Activated CD4-positive, alpha-beta T cell treated with anti-CD3 and anti-CD28 coated beads, Interleukin-2, Interleukin-4, amounts not matched to agents 100 ng/mL and 50 ng/mL, durations not matched to agents 16 hours and 8 hours (primary cell): ENCODE measurements at places on chromosomes 16 and 17.

- no peak for DNase-seq
These were observed 2231.0 kb downstream of the TP53TG3F start for GRCh38 chr16:35690413-35690812.

DNA sequence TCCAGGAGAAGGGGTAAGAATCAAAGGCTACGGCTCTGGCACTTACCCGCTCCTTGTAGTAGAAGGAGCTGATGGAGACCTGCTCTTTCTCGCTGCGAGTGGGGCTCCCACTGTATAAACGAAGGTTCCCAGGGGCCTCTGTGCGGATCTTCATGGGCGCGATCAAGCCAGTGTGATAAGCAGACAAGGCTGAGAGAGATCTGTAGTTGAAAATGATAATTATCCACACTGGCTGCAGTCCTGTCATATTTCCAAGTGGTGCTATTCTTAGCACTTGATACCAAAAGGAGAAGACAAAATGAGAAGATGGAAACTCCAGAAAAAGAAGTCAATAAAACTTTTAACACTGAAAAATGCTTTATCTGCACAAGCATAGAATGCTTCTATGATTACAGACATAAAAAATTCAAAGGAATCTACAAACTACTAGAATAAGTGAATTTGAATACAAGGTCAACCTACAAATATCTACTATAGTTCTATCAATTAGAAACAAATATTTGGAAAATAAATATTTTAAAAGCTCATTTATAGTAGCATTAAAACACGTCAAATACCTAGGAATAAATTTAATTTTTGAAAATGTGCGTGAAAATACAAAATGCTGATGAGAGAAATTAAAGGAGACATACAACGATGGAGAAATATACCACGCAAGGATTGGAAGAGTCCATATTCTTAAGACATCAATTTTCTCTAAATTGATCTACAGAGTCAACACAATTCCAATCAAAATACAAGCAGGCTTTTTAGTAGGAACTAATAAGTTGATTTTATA is 80.8 kb downstream of the WDR59 start:
- no peak for DNase-seq

DNA sequence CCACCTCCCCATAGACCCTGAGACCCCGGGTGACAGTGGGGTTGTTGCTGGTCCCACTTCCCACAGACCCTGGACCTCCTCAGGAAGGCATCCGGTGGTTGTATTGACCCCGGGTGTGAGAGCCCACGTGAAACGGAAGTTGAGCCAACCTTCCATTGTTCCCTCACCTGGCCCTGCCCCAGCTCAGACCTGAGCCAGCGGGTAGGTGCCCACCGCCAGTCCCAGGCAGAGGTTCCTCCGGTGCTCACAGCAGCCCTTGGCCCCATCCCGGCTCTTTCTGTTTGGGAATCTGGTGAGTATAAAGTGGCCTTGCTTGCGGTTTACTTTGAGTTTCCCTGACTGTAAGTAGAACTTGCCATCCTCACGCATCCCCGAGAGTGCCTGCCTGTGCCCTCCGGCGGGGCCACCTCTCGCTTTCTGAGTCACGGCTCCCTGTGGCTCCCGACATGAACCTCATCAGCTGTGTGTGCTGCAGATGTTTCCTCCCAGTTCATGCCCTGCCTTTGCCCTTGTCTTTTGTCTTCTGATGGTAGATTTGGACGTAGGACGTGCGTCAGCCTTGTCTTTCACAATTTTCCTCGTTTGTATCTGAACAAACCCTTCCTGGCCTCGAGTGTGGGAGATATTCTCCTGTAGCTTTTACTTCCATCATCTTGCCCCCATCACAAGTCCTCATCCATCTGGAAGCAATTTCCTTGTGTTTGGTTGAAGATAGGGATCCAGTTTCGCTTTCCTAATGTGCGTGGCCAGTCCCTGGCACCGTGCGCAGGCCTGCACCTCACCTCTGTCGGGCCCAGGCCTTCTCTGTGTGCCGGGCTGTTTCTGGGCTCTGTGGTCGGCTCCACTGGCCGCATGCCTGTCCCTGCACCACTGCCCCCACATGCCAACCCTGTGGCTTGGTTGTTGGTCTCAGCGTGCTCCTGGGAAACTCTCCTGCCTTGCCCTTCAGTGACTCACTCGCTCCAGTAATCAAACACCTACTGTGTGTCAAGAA is 76.0 kb downstream of the METRNL start:
- peak; percentile 40 for DNase-seq

DNA sequence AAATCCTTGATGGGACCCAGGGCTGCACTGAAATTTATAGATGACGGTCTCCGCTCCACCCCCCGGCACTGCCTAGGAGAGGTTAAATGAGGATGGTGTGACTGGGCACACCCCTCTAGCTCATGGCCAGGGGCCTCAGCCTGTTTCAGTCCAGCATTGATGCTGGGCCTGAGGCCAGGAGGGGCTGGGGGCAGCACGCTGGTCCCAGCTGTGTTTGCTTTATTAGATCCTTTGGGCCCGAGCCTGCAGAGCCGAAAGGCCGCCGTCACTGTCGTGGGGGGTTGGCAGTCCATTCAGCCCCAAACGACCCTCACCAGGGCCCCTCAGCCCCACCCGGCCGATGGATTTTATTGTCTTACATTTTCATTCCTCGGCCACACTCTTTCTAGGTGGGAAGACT is 10.8 kb upstream of the DOK4 start:
- DNase-seq = no peak

GRCh38 chr16:24010440-24011089 is 174.8 kb downstream of the PRKCB start:
- peak; percentile 80 for DNase-seq

DNA sequence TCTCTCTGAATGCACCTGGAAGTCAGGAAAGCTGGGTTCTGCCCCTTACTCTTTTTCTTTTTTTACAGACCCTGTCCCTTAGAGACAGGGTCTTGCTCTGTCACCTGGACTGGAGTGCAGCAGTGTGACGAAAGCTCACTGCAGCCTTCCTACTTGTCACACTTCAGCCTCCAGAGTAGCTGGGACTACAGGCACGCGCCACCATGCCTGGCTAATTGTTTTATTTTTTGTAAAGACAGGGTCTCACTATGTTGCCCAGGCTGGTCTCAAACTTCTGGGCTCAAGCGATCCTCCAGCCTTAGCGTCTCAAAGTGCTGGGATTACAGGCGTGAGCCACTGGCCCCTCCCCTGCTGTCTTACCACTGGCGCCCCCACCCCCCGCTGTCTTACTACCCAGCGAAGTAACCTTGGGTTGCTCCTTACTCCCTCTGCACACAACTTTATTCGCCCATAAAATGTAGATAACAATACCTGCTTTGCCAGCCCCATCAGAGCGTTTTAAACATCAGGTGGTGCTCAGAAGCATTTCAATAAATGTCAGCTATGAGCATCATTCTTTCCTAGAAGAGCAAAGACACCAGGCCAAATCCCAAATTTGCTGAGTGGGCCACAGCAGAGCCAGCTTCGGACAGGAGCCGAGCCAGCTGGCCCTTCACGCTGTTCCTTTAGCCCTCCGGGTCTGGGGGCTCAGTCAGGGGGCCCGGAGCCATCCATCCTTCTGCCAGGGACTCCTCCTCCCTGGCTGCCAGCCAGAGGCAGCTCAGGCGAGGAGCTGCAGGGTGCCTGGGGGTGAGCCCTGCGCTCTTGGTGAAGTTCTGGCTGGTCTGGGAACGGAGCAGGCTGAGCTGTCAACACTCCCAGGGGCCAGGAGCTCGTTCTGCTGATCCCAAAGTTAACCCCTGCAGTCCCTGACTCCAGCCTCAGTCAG is 24.4 kb downstream of the SRL start:
- no peak for DNase-seq

GRCh38 chr16:11586378-11586855 is 302 bp downstream of the LITAF start:
- DNase-seq = no peak

GRCh38 chr16:50263940-50264929 is 2.1 kb upstream of the ADCY7 start:
- DNase-seq = peak; percentile 91

GRCh38 chr17:80365983-80366382 is 49.0 kb upstream of the ENDOV start:
- no peak for DNase-seq

GRCh38 chr16:65540901-65541300 is 419.0 kb upstream of the CDH11 start:
- no peak for DNase-seq

GRCh38 chr17:19579192-19579761 is 45.6 kb downstream of the SLC47A1 start:
- no peak for DNase-seq

DNA sequence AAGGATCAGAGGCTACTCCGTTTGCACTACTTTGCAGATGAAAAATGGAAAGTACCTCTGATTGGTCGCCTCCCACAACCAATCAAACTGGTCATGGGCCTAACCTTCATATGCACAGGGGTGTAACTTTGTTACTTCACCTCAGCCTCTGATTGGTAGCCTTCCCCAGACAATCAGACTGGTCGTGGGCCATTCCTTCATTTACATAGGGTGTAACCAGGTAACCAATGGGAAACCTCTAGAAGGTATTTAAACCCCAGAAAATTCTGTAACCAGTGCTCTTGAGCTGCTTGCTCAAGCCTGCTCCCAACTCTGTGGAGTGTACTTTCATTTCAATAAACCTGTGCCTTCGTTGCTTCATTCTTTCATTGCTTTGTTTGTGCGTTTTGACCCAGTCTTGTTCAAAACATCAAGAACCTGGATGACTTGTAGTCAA is 39.2 kb upstream of the USP22 start:
- no peak for DNase-seq

DNA sequence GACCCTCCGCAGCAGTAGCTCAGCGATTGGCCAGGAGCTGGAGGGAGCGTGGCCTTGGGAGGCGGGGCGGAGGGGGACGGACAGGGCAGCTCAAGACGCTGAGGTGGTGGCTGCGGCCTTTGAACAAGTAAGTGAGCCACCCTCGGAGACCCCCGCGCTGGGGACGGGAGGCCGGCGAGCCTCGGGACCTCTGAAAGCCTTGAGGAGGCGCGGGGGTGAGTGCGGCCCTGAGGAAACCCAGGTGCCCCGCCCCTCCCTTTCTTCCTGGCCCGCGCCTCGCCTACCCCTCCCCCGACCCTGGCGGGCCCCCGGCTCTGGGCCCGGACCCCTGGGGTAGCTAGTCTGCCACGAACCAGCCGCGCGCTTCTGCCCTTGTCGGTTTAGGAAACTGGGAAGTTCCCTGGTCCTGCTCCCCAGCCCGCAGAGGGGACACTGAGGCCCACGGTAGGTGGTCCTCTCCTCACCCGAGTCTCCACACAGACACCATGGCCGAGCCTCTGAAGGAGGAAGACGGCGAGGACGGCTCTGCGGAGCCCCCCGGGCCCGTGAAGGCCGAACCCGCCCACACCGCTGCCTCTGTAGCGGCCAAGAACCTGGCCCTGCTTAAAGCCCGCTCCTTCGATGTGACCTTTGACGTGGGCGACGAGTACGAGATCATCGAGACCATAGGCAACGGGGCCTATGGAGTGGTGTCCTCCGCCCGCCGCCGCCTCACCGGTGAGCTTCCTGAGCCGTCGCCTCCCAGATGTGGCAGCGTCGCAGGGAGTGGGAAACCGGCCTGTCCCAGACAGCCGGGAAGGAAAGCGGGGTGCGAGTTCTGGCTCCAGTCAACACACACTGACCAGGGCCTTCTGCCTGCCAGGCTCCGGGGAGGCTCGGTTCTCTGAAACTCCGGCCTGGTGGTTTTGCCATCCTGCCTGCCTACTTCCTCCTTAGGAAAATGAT is at the start of gene MAPK7:
Gene MAPK7 (plus strand): TSS at position 83 of the 945 bp plus-strand sequence. CDS start 403 bp downstream, at position 486.
- DNase-seq = no peak

DNA sequence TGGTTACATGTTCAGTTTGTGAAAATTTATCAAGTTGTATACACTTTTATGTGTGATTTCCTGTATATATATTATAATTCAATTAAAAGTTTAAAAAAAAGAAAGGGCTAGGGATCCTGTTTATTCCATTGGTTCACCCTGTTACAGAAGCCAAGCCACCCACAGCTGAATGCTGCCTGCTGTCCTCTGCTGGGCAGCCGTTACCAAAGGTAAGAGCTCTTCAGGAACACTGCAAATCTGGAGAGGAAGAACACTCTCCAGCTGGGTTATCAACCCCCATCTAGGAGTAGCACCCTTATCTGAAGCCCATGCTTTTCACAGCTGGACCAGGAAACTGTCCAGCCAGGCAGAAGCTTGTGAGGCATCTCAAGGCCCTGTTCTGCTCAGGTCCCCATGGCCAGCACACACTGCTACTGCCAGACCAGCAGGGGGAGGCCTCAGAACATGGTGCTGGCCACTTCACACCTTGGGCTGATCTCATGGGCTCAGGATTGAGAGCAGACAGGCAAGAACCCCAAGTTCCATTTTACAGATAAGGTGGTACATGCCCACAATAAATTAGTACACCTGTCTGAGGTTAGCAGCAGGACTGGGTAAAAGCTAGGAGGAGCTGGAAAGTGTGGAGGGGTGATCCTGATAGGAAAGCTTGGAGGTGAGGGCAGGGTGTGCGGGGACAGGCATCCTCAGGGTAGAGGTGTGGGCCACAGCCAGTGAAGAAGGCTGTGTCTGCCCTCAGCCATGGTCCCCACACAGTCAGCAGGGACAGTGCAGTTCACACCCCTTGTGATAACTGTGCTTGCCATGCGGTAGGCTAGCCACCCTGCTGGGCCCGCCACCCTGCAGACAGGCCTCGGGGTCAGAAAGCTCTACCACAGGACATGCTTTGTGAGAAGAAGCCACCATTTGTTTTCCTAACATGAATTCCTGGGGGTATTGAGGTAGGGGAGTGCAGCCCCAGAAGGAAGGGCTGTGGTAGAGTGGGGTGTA is 54.3 kb upstream of the SREBF1 start:
- DNase-seq = peak; percentile 32

DNA sequence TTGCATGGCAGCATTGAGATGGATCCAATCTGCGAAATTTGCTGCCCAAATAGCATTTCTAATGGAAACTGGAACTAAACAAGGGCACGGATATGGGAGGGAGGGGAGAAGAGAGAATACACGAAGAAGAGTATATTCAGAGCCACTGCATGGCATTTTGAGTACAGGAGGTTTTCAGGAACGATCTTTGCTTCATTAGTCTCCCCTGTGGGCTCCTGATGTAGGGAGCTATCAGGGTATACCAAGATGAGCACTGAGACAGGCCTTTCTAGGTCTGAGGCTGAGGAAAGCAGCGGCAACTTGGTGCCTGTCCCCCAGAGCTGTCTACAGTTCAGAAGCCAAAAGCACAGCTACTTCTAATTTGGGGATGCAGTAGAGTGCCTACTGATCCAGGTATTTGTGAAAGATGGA is 257.7 kb upstream of the PMFBP1 start:
- DNase-seq = no peak
